Fibroblast of skin of abdomen (primary cell): ENCODE measurements at places on chromosomes 16 and 17.

DNA sequence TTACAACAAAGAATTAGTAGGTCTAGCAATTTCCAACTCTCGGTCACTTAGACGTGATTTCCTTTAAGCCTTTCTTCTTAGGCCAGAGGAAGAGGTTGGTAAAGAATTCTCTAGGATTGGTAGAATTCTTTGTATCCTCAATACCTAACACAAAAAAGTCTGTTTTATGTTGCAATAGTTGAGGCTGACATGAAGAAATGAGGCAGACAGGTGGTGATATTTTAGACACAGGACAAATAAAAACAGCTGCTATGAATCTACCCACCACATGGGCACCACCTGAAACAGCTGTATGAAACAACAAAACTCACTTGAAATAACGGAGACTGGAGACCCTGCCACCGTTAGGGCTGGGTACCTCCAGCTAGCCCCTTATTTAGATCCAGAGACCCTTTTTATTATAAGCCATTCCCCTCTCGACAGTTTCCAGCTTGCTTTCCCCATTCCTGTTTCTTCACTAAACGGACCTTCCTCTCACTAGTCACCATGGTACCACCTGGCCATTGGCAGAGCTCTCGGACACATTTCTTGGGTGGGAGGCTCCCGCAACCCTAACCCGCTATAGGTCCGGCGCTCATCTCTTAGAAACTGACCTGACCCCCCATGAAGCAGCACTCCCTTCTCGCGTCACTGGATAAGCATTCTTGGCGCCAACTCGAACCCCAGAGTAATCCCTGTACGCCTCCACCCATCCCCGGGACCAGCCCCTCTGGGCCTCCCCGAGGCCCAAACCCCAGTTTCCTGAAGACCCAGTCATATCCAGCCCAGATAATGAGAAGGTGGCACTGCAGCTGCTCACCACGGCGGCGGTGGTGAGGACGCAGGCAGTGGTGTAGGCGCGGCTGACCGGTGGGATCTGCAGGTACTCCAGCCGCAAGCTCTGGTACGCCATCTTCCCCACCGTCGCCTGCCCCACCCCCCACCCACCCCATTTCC lies at the start of gene DERL2:
Gene DERL2, minus strand, starts transcription at position 909 of the 936 bp plus-strand sequence. Its CDS starts 17 bp downstream, at position 892.
- DNase-seq, result peak; percentile 41

DNA sequence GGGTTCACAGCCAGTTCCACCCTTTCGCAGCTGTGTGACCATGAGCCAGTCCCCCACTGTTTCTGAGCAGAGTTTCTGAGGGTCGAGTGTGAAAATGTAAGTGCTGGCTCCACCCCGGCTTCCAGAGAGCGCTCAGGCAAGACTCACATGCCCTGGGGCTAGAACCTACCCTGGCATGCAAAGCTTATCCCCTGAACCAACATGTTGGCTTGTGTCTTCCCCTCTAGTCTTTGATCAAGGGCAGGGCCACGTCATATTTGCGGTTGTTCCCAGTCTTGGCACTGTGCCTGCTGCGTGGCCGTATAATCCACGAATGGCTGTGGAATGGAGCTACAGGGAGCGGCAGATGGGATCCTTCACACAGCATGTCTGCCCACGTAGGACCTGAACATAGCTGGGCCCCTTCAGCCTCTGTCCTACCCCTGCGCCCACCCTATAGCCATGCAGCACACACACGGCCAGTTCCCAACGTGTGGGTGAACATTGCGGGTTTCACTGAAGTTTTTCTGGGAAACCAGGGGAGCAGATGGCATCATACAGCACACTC lies 84.8 kb downstream of the MRM1 start:
- DNase-seq, result no peak

DNA sequence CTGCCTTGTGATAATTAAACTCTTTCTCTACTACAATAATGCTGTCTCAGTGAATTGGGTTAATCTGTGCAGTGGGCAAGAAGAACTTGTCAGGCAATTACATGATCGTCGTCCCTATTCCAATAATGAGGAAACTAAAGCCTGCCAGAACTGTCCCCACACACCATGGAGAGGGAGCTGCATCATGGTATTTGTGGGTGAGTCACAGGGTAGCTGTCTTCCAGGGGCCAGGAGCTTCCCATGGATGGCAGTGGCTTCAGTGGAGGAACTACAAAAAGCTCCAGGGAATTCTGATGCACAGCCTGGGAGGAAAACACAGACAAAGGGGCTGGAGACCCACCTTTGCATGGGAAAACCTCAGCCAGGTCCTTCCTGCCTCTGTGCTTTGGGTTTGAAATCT lies 83.3 kb upstream of the C16orf82 start:
- peak; percentile 1 for DNase-seq

- DNase-seq, result peak; percentile 82
Observed at GRCh38 chr16:67170168-67170948, at the start of gene NOL3. TSS of gene NOL3 (plus strand) at chr16:67170538.

DNA sequence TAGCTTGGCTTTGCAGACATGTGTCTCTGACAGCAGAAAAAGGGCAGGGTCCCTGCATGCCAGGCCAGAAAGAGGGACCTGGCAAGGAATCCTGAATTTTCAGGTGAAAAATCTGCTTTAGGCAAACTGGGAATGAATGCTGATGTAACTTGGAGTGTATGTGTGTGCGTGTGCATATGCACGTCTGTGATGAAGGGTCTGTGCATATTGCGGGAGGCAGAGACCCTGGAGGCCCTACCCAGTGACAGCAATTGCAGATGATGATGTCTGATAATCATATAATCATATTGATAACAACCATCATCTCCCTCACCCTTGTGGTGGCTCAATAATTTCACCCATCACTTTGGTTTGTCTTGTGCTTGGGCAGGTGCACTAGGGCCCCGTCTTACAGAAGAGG lies 80.7 kb upstream of the SDK2 start:
- no peak for DNase-seq

- DNase-seq, result peak; percentile 12
Observed at GRCh38 chr17:59547131-59547915, 18.1 kb upstream of the DHX40 start.

DNA sequence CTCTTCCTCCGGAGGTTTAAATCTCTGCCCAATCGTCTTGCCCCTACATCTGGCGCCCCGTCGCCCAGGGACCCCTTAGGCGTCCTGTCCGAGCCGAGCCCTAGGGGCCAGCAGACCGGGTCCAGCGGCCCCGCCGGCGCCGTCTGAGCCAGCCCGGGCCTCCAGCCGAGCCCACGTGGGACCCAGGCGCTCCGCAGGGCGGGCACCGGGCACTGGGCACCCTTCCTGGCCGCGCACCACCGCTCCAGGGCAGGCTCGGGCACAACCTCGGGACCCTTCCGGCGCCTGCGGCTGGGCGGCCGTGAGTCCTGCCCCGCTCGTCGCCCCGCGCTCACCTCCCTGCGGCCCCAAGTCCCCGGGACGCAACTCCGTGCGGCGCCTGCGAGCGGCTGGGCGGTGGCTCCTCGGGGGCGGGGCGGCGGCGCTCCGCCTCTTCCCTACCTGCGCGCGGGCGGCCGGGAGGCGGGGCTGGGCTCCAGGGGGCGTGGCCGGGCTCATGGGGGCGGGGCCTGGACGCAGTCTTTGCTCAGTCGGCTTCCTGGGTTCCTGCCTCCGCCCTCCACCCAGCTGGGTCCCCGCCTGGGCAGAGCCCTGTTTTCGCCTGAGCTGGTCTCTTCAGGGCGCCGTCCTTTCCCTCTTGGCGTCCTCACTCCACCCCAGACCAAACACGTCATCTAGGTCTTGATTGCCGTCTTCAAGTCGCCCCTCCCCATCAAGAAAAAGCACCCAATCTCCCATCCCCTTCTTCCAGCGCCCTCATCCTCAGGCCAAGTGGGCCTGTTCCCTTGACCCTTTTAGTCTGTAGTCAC lies at the start of gene RHBDF2:
Gene RHBDF2, minus strand, starts transcription at position 406 of the 809 bp plus-strand sequence. CDS start 19,899 bp downstream, outside the sequence.
- peak; percentile 59 for DNase-seq

DNA sequence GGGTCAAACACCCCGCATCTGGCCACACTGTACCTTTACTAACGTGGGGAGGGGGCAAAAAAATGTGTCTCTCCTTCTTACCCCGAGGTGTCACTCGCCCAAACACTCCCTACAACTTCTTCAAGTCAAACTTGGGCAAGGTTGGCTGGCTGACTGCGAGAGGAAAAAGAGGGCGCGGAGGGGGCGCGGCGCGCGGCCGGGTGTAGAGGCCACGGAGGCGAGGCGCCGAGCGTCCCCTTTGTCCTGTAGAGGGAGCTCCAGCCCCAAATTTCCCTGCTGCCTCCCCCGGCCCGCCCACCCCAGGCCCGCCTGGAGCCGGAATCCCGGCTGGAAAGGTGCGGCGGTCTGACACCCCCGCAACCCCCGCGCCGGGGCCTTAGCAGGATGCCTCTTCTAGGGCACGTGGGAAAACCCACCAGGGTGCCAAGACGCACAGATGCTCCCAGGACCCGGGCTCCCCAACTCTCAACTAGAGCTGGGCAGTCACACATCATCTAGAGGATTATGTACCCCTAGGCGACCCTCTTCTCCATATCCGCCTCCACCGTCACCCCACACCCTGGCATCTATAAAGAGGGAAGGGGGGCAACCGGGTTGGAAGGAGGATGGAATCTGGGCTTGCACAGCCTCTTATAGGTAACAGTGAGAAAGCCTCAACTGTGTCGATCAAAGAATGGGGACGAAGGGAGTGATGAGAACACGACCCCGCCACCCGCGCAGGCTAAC lies 4.2 kb downstream of the IRX3 start:
- peak; percentile 66 for DNase-seq

GRCh38 chr17:80528536-80528935 lies 16.1 kb upstream of the RPTOR start:
- DNase-seq, result no peak

- DNase-seq, result no peak
Observed at GRCh38 chr16:85623997-85624601, 11.0 kb downstream of the GSE1 start.
